T-cell (primary cell): ENCODE measurements at places on chromosomes 5 and 9.
A peak's percentile ranks its signal among the peaks of the same experiment; 100 is the strongest.

- H3K4me1 ChIP-seq, result no peaks in the 10 kb centered on the region
- no peaks in the 10 kb centered on the region for H3K36me3 ChIP-seq
- H3K27ac ChIP-seq, result no peak overlapping the region
- peaks cover 59% of the 10 kb centered on the region for H3K27me3 ChIP-seq
Observed at GRCh38 chr9:137876269-137876668, 1.3 kb upstream of the CACNA1B start.

DNA sequence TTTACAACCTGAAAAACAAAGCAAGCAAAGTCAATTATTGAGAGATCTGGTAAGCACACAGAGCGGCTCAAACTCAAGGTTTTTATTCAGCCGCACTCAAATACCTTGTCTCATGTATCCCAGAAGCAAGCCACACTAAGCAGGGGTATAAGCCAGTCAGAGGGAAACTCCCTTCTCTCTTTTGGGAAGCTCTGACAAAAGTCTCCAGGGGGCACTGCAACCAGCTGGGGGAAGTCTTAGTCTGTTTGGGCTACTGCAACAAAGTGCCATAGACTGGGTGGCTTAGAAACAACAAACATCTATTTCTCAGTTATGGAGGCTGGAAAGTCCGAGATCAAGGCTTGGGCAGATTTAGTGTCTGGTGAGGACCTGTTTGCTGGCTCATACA lies 246.0 kb downstream of the ENC1 start:
- peaks cover 14% of the 10 kb centered on the region for H3K4me1 ChIP-seq
- no peak for DNase-seq
- no peaks in the 10 kb centered on the region for H3K27me3 ChIP-seq
- no peak overlapping the region for H3K4me3 ChIP-seq
- H3K27ac ChIP-seq, result no peak overlapping the region

DNA sequence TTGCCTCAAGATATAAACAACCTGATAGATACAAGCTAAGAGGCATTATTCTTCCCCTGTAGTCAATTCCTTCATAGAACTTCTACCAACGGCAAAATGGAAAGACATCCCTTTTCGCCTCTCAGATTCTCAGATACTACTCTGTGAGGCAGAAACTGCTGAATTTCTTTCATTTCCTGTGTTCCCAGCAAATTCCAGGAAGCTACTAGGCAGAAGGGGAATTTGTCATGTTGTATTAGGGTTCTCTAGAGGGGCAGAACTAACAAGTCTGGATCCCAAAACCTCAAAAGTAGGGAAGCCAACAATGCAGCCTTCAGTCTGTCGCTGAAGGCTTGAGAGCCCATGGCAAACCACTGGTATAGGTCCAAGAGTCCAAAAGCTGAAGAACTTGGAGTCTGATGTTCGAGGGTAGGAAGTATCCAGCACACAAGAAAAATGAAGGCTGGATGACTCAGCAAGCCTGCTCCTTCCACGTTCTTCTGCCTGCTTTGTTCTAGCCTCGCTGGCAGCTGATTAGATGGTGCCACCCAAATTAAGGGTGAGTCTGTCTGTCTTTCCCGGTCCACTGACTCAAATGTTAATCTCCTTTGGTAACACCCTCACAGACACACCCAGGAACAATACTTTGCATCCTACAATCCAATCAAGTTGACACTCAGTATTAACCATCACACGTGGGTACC lies 15.2 kb downstream of the RNF180 start:
- H3K4me1 ChIP-seq, result no peaks in the 10 kb centered on the region
- no peak for DNase-seq

- no peak overlapping the region for H3K27ac ChIP-seq
- no peak overlapping the region for H3K4me3 ChIP-seq
- H3K4me1 ChIP-seq, result peaks cover 9% of the 10 kb centered on the region
- no peaks in the 10 kb centered on the region for H3K27me3 ChIP-seq
Observed at GRCh38 chr5:149646564-149646963, 65.3 kb downstream of the ARHGEF37 start.

DNA sequence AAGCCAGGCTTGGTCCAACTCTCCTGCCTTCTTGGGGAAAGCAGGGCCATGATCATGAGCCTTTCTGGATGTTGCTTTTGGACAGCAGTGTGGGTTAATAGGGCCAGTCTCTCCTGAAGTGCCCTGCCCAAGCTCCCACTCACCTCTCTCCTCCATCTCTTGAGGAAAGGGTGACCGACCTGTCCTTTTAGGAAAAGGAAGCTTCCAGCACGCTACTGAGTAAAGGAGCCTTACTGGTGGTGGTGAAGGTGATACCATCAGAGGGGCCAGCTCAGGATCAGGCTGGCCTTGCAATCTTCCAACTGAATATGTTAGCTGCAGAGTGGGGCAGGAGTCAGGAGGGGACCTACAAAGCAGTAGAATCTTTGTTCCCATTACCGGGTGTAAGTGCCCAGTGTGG lies 2.2 kb upstream of the RGS3 start:
- DNase-seq, result no peak
- H3K27ac ChIP-seq, result no peak overlapping the region
- H3K36me3 ChIP-seq, result no peaks in the 10 kb centered on the region
- no peak overlapping the region for H3K4me3 ChIP-seq

GRCh38 chr5:55711507-55712022 lies 559 bp downstream of the SLC38A9 start:
- DNase-seq, result no peak
- H3K27me3 ChIP-seq, result no peaks in the 10 kb centered on the region
- no peak overlapping the region for H3K27ac ChIP-seq
- H3K4me1 ChIP-seq, result peaks cover 19% of the 10 kb centered on the region
- peak overlapping the region; percentile 87 for H3K4me3 ChIP-seq
- peaks cover 3% of the 10 kb centered on the region for H3K36me3 ChIP-seq

- no peak overlapping the region for H3K4me3 ChIP-seq
- H3K27ac ChIP-seq, result no peak overlapping the region
- no peaks in the 10 kb centered on the region for H3K27me3 ChIP-seq
- DNase-seq, result no peak
- H3K36me3 ChIP-seq, result no peaks in the 10 kb centered on the region
- H3K4me1 ChIP-seq, result no peaks in the 10 kb centered on the region
Observed at GRCh38 chr9:3850098-3850497, 324.3 kb upstream of the RFX3 start.

DNA sequence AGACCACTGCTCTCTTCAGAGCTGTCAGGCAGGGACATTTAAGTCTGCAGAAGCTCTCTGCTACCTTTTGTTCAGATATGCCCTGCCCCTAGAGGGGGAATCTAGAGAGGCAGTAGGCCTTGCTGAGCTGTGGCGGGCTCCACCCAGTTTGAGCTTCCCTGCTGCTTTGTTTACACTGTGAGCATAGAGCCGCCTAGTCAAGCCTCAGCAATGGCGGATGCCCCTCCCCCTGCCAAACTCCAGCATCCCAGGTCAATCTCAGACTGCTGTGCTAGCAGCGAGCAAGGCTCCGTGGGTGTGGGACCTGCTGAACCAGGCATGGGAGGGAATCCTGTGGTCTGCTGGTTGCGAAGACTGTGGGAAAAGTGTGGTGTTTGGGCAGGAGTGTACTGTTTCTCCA lies 59.9 kb downstream of the CAVIN4 start:
- no peak for DNase-seq
- no peaks in the 10 kb centered on the region for H3K4me1 ChIP-seq
- no peaks in the 10 kb centered on the region for H3K36me3 ChIP-seq
- H3K27me3 ChIP-seq, result no peaks in the 10 kb centered on the region

DNA sequence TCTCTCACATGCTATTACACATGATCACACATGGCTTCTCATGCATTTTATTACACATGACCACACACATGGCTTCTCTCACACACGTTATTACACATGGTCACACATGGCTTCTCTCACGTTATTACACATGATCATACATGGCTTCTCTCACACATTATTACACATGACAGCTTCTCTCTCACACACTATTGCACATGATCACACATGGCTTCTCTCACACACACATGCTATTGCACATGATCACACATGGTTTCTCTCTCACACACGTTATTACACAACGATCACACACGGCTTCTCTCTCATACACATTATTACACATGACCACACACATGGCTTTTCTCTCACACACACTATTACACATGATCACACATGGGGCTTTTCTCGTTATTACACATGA lies 954 bp upstream of the SLC45A2 start:
- no peaks in the 10 kb centered on the region for H3K4me1 ChIP-seq
- H3K27ac ChIP-seq, result no peak overlapping the region
- no peak overlapping the region for H3K4me3 ChIP-seq

- DNase-seq, result no peak
- no peak overlapping the region for H3K4me3 ChIP-seq
- H3K27me3 ChIP-seq, result no peaks in the 10 kb centered on the region
- peaks cover 6% of the 10 kb centered on the region for H3K36me3 ChIP-seq
Observed at GRCh38 chr5:147669169-147669869, 113.2 kb downstream of the JAKMIP2 start.

GRCh38 chr5:180235077-180235476 lies 26.1 kb upstream of the RASGEF1C start:
- DNase-seq, result no peak
- H3K27ac ChIP-seq, result no peak overlapping the region
- H3K4me3 ChIP-seq, result no peak overlapping the region
- H3K36me3 ChIP-seq, result peaks cover 3% of the 10 kb centered on the region
- H3K27me3 ChIP-seq, result no peaks in the 10 kb centered on the region

DNA sequence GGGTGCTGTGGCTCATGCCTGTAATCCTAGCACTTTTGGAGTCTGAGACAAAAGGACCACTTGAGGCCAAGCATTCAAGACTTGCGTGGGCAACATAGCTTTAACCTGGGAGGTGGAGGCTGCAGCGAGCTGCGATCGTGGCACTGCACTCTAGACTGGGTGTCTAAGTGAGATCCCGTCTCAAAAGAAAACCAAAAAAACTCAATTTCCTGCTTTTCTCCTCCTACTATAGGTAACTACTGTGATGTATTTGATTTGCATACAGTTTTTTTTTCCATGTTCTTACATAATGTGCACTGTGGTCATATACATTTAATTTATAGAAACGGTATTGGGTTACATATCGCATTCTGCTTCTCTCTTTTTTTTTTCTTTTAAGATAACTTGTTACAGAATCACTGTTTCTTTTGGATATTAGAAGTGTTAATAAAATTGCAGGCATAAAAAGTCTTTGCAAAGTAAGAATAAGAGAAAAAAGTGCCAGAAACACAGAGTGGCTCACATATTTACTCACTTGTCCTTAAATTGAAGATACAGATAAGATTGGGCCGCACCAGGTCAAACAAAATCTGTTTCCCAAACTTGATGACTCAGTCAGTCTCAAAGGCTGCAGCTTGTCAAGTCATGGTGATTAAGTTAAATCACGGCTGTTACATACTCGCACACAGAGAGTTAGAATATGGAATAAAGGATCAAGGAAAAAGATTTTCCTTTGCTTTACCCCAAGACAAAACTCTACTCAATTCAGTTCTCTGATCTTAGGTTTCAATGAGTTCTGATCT lies 2.0 kb upstream of the PTGR1 start:
- no peaks in the 10 kb centered on the region for H3K36me3 ChIP-seq
- H3K4me1 ChIP-seq, result peaks cover 24% of the 10 kb centered on the region
- no peaks in the 10 kb centered on the region for H3K27me3 ChIP-seq
- no peak for DNase-seq

- no peak for DNase-seq
- no peaks in the 10 kb centered on the region for H3K27me3 ChIP-seq
- H3K36me3 ChIP-seq, result no peaks in the 10 kb centered on the region
Observed at GRCh38 chr5:33309536-33310345, 131.0 kb upstream of the TARS1 start.

GRCh38 chr9:93263334-93264229 lies 79.6 kb downstream of the WNK2 start:
- no peaks in the 10 kb centered on the region for H3K27me3 ChIP-seq
- no peaks in the 10 kb centered on the region for H3K36me3 ChIP-seq
- no peak overlapping the region for H3K27ac ChIP-seq
- no peak for DNase-seq

GRCh38 chr5:1417586-1418225 lies 27.5 kb downstream of the SLC6A3 start:
- no peaks in the 10 kb centered on the region for H3K27me3 ChIP-seq
- no peaks in the 10 kb centered on the region for H3K36me3 ChIP-seq
- H3K27ac ChIP-seq, result no peak overlapping the region
- no peaks in the 10 kb centered on the region for H3K4me1 ChIP-seq
- DNase-seq, result no peak
- no peak overlapping the region for H3K4me3 ChIP-seq

GRCh38 chr9:115730845-115731244 lies 422.7 kb upstream of the PAPPA start:
- no peak overlapping the region for H3K4me3 ChIP-seq
- no peaks in the 10 kb centered on the region for H3K27me3 ChIP-seq
- no peak overlapping the region for H3K27ac ChIP-seq
- no peaks in the 10 kb centered on the region for H3K36me3 ChIP-seq
- DNase-seq, result no peak
- H3K4me1 ChIP-seq, result no peaks in the 10 kb centered on the region

DNA sequence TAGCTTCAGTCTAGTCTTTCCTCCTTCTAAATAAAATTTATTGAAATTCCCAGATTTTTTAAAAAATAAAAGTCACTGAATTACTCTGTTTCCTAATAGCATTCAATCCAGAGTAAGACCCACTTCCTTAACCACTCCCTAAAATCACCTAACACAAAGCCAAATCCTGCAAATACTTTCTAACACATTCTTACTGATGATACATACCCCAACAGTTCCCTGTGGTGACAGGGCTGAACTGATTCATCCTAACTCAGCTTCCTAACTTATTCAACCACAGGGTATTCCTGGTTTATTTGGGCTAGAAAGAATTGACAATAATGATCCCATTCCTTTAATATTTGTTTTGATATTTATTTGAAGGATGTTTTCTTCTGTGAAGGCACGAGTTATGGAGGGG lies 40.7 kb upstream of the ZNF300 start:
- H3K36me3 ChIP-seq, result no peaks in the 10 kb centered on the region

GRCh38 chr9:115972843-115973595 lies 180.6 kb upstream of the PAPPA start:
- DNase-seq, result no peak
- no peaks in the 10 kb centered on the region for H3K36me3 ChIP-seq
- H3K27ac ChIP-seq, result no peak overlapping the region
- H3K4me1 ChIP-seq, result no peaks in the 10 kb centered on the region

DNA sequence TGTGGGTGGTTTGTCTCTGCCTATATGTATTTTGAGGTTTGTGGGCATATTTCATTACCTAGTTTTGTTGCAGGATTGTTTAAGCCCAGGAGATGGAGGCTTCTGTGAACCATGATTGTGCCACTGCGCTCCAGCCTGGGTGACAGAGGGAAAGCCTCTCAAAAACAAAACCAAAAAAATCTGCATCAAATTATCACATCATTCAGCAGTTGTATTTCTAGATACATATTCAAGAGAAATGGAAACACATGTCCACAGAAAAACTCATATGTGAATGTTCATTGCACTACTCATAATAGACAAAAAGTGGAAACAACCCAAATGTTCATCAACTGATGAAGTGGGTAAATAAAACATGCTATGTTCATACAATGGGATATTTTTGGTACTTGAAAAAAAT lies 29.9 kb downstream of the HSPA4 start:
- no peak for DNase-seq
- no peaks in the 10 kb centered on the region for H3K4me1 ChIP-seq
- no peak overlapping the region for H3K27ac ChIP-seq
- peaks cover 10% of the 10 kb centered on the region for H3K36me3 ChIP-seq
- no peaks in the 10 kb centered on the region for H3K27me3 ChIP-seq

- no peaks in the 10 kb centered on the region for H3K4me1 ChIP-seq
- H3K36me3 ChIP-seq, result no peaks in the 10 kb centered on the region
- no peak for DNase-seq
- no peaks in the 10 kb centered on the region for H3K27me3 ChIP-seq
- no peak overlapping the region for H3K27ac ChIP-seq
Observed at GRCh38 chr9:4938496-4938895, 46.6 kb upstream of the JAK2 start.
